MV-4-11 (cell line): ENCODE measurements at places on chromosomes 6 and 20.

- DNase-seq, result peak; percentile 83
Observed at GRCh38 chr6:14897831-14898230, 348.0 kb upstream of the JARID2 start.

GRCh38 chr6:39330057-39330456 lies 7.6 kb upstream of the KCNK16 start:
- peak; percentile 95 for DNase-seq

DNA sequence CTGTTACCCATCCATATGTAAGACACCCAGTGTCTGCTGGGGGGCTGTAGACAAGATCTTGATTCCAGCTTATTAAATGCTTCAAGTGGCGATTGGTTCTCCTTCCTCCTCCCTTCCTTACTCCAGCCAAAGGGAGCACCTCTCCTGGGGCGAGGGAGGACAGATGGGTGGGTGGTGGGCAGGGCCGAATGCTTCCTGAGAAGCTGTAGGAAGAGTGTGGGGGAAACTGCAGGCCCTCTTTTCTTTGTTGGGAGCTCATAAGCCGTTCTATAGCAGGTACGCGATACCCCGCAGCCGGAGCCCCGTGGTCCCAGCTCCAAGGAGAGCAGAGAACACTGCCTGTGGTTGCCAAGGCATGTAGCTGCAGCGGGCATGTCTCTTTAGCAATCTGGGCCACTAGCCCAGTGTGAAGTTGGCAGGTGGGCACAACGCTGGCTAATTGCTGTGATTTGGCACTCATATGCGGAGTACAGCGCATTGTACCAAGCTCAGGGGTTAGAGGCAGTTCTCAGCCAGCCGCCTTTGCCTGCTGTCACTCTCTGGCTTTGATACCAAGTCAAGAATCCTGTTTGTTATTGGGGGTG lies 14.7 kb upstream of the KCNG1 start:
- no peak for DNase-seq

DNA sequence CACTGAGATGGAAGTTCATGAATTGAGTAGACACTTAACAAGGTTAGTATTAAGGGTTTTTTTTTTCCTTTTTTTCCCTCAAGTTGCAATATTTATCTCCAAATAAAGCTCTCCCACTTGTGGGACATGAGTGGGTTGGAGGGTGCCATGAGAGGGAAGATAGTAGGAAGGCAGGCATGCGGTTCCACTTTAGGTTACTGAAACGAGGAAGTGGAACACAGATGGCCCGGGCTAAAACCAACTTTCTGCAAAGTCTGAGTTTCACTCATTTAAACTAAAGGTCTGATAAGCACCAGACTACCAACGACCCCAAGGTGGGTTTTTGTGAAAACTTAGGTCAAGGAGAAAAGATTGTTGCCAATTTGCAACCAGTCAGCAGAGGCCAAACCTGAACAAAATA lies 42.2 kb downstream of the TBC1D7 start:
- peak; percentile 92 for DNase-seq

DNA sequence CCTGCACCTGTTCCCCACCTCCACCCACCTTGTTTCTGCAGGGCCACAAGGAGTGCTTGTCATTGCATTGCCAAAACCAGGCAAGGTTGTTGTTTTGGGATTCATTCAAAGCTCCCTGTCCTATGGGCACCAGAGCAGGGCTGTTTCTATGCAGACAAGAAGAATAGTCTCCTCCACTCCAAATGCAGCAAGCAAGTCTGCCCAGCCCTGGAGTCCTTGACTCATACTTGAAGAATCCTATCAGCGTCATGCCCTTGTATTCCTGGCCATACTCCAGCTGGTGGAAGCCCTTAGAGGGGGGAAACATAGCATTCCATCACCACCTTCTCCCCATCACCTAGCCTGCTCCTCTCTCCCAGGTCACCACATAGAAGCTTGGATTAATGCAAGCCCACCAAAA lies 145.3 kb upstream of the ECI2 start:
- no peak for DNase-seq

GRCh38 chr6:150417250-150417649 lies 48.4 kb downstream of the IYD start:
- no peak for DNase-seq

GRCh38 chr6:43107344-43108062 lies 31.4 kb downstream of the PTK7 start:
- DNase-seq, result no peak

DNA sequence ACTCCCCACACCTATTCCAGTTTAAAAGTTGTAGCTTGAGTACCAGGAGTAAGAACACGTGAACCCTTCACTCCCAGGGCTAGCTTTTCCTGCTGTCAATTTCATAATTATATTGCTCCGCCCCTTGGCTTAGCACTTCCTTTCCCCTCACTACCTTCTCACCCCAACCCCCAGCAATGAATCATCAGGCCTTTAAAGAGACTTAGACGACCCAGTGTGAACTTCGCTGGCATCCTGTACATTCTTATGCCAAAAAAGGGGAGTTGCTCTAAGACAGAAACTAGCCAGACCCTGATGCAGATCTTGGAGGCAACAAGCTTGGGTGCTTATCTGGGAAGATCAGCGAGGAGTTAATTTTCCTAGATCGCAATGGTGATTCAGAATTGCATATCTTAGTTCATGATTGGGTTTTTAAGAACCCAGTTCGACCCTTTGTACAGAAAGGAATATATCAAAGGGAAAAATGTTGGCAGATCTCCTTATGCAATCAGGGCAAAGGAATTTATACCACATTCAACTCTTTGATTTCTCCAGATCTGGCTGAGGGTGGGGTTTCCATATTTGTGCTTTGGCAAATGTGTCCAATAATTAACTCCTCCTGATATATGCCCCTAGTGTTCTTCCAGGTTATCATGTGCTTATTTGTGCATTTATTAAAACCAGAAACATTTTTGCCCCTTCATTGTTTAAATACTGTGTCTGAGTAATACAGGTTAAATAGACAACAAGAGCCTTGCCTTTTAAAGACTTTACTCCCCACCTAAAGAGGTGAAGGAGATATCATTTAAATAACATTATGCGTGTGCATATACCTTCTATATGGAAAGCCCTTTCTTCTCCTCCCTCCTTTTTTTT lies 8.1 kb upstream of the ATXN1 start:
- DNase-seq, result peak; percentile 94

DNA sequence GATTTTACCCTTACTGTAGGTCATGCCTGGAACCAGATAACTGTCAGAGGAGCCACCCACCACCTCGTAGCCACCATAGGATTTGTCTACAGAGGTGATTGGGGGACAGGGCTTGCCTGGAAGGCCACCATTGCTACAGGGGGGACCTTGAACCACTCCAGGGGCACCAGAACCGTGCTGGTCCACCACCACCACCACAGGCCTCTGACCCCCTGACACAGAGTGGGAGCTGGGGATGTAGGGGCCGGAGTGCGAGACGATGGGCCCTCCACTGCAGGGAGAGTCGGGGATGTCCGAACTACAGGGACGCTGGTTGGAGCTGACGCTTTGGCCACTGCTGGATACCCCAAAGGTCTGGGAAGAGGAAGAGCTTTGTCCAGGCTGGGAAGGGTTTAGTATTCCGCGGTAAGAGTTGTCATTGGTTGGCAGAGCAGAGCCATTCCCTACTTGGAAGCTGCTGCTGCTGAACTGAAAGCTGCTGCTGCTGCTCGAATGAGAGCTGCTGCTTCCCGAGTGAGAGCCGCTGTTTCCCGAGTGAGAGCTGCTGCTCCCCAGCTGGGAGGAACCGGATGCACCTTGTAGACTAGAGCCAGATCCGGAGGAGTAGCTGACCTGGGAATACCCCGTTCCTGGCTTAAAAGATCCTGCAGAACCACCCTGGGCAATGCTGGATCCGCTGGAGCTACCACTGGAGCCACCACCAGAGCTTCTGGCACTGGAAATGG lies 2.2 kb downstream of the PSORS1C1 start:
- no peak for DNase-seq

DNA sequence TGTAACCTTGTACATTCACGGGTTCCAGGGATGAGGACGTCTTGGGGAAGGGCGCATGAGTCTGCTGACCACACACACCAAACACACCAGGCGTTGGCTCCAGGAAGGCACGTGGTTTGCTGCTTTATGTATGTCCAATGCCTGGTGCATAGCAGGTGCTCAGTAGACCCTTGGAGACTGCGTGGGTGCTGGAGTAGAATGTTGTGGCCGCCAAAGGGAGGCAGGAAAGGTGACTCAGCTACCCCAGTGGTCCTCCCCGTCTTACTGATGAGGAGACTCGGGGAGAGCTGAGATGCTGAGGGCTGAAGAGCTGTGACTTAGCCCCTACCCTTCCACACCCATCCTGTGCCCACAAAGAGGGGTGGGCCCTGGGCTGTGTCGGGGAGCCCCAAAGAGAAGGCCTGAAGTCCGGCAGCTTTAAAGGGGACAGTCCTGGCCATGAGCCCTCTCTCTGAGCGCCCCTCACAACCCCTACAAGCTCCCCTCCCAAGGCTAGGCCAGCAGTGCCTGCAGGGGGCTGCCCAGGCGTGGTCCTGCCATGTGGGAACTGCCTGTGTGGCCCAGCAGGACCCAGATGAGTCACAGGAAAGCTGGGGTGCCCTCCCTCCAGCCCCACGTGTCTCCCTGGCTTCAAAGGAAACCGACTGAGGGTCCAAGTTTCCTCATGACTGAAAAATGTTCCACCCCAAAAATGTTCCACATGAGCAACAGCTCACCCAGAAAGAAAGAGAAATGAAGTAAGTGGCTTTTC lies 28.0 kb upstream of the PTGIS start:
- DNase-seq, result peak; percentile 68

- peak; percentile 91 for DNase-seq
Observed at GRCh38 chr6:135191508-135192255, 10.6 kb downstream of the MYB start.
